ENCODE measurements at places on chromosomes 13 and 19.

DNA sequence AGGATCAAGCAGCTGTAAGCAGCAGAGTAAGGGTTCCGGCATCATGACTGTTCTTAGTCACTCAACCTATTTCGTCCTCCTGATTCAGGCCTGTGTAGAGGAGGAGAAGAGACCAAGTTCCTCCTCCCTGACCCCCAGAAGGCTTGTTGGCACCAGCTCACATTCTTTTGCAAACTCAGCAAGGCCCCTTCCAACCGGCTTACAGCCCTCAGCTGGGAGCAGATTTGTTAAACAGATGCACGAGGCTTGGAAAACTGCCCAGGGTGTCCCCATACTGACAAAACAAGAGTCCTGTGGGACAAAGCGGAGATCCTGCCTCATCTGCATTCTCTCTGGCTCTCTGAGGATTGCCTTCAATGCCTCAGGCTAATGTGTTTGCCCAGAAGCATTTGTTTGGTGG, 113.2 kb upstream of the SOX21 start:
- DNase-seq: no peak

- DNase-seq: no peak
Observed at GRCh38 chr13:42973581-42973980, 18.5 kb downstream of the EPSTI1 start.

DNA sequence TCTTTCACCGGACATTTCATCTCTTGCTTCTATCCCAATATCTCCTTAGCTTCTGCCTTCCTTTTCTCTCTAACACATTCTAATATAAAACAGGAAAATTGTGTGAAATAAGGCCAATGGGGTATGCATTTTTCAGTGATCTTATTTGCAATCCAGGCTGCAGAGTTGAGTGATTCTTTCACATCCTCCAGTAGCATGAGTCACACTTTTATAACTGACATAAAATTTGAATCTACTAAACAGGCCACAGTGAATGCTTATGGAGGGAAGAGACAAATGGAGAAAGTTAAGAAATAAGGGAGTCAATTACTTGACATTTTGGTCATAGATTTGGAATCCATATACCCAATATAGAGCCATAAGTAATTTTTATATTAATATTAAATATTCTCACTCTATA, 1037.0 kb upstream of the SPRY2 start:
- DNase-seq: no peak

- DNase-seq: no peak
Observed at GRCh38 chr13:28624707-28625432, 34.1 kb upstream of the POMP start.

DNA sequence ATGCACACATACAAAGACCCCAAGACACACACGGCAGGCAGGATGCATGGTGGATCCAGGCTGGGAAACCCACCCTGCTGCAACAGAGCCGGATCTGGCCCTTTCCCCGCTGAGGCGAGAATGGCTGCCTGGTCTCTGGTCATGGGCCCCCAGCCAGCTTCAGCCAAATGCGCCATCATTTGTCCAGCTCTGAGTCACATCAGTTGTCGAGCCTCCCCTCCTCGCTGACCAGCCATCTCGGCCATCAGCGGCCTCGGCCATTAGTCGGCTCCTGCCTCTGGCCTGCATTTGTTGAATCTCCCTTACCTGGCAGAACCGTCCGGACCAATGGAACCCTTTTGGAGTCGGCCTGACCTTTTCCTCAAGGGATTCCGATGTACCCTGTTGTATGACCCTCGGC, 38.5 kb upstream of the POU2F2 start:
- no peak for DNase-seq

DNA sequence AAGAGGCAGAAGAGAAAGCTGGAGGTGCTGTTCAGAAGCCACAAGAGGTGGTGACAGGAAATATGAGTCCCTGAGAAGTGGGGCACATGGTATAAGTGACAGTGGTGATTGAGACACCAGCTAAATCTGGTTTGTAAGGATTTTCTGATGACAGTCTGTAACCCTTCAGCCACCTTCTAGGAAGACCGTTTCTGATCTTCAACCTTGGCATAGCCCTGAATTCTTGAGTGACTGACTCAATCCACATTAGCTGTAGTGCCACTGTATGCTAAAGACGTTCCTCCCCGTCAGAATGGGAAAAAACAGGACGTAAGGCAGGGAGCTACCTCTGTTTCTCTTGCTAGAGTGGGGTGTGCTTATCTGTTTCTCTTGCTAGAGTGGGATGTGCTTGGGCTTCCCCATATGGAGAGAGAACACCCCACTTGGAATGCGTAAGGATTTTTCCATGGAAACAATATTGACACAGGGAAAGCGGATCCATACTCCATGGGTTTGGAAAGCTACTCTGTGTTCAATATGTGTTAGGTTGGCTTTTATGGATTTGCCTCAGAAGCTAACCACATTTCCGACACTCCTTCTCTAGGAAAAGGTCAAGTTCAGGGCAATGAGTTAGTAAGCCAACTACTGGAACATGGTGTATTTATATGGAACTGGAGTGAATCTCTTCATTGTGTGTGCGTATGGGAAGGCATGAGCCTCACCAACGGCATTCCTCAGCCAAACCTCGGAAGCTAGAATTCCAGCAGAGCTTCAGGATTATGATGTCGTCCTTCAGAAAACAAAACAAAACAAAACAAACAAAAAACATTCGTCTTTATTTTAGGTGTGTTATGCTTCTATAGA, 948.8 kb upstream of the SLC10A2 start:
- no peak for DNase-seq
